Occipital lobe (tissue), 3 donors: ENCODE measurements at places on chromosomes 1 and 21. TPM values are rescaled to one million over a fixed set of nuclear protein-coding genes. Genes with fewer than 3 reads are reported as not detected.
A peak's percentile ranks its signal among the peaks of the same experiment; 100 is the strongest.

DNA sequence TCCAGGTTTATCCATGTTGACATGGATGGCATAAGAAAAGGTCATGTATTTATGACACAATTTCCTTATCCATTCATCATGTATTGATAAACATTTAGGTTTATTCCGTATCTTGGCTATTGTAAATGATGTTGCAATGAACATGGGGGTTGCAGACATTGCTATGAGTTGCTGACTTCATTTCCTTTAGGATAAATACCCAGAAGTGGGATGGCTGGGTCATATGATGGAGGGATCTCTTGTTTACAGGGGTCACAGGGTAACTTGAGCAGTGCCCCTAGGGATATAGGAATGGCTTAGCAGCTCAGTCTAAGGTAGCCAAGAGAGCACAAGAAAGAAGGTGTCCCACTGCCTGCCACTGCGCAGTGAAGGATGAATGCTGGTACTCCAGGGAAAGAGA, 229.6 kb upstream of the COA6 start:
- no peak for DNase-seq

- DNase-seq: no peak
Observed at GRCh38 chr1:7536891-7537591, 234.1 kb upstream of the VAMP3 start.

DNA sequence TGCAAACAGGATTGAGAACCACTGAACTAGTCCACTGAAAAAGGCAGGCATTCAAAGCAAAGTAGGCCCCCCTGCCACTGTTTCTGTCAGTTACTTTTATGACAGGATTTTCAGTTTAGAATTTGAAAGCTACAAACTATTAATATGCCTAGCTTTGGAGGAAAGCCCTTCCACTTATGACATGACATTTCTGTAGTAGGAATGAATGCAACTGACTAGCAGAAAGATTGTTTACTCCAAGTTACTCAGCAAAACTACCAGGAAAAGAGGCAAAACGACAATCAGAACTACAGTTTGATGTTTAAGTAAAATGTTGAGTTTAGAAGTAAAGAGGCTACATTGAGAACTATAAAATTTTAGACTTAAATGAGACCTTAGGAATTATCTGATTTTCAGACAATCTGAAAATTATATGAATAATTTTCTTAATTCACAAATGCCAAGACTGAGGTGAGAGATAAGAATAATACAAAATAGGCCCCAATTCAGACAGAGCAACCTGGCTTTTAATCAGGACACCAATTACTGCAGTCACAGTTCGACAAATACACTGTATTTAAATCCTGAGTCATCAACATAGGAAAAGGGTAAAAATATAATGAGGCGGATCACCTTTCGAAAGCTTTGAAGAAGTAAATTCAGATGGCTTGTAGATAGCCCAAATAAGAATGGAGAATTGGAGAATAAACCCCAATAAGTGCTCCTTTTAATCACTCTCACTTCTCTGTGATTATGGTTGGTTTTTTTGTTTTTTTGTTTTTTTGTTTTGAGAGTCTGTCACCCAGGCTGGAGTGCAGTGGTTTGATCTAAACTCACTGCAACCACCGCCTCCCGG, 2.2 kb downstream of the PRKAB2 start:
- no peak for DNase-seq

GRCh38 chr1:211610779-211611556, 32.0 kb upstream of the SLC30A1 start:
- peak; percentile 32 for DNase-seq

The RAB7B gene
- 0.78 TPM for total RNA-seq

GRCh38 chr1:60989749-60990713, 92.3 kb upstream of the NFIA start:
- DNase-seq: no peak
